ENCODE measurements at places on chromosomes 4 and X. TPM values are rescaled to one million over a fixed set of nuclear protein-coding genes. Genes with fewer than 3 reads are reported as not detected.

DNA sequence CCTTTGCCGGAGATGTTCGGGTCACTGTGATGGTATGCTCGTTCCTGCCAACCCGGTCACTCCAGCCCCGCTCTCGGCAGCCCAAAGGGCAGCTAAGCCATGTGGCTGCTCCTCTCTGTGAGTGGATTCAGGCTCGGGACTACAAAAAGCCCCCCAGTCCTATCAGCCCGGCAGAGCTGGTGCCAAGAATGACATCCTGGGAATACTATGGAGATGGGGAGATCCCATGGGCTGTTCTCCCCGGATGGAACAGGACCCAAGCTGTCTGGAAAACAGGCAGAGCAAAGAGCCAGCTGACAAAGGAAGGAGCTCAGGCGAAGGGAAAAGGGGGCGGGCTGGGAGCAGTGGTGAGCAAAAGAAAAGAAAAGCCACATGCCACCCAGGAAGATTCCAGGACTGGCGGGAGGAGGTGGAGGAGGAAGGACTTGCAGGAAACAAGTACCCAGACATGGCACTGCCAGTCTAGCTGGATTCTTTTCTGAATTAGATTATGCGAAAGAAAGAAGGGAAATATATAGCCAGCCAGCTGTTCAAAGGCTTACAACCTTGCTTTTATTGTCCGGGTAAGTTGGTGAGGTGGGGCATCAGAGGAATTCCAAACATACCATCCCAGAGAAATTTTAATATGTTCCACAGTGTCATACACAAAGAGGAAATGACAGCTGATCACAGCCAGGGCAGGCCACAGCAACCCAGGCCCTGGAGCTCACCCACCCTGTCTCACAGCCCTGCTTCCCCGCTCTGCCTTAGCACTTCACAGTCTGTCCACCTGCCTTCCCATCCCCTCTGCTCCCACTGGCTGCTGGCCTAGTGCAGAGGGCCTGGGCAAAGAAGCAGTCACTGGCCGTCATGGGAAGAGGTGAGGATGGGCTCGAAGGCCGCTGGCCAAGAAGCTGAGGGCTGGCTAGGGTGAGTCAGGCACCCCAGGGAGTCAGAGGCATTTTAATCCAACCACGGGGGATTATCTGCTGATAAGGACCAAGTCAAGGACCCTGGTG, 3.4 kb downstream of the NDP start:
- DNase-seq, result no peak

DNA sequence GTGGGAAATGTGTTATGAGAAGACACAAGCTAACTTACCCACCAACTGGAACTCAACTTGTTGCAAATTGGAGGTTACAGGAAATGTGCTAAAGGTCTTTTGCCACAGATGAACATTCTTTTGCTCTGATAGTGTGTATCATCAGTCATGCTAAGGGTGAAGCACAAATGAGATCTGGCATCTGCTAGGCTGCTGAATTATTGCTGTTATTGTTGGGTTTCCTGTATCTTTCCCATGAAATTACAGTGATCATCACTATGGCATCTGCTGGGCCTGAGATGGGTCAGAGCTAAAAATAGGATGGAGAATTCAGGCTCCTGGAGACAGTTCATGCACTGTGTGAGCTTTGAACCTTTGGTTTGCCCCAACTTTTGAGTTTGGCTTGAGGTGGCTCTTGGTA, 124.5 kb downstream of the NPNT start:
- no peak for DNase-seq

DNA sequence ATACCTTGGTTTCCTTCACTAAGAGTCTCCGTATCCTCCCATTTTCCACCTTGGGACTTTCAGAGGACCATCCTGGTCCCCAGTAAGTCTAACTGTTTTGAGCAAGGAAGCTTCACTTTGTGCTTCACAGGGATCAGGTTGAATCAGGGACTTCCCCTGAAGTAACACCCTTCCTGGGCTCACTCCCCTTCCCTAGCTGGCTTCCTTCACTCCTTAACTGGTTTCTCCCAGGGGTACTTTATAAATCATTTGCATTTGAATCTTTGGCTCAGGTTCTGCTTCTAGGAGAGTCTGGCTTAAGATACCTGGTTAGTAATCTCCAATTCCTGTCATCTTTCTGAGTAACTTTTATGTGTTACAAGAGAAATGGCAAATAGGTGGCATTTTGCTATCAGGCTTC, 24.5 kb upstream of the GRIA2 start:
- no peak for DNase-seq

GRCh38 chr4:88246600-88246999, 37.8 kb downstream of the PPM1K start:
- DNase-seq, result no peak

GRCh38 chr4:57104706-57105560, 5.3 kb downstream of the IGFBP7 start:
- no peak for DNase-seq

- DNase-seq, result peak; percentile 86
Measured at GRCh38 chr4:123444290-123444731, 47.7 kb downstream of the SPRY1 start.

DNA sequence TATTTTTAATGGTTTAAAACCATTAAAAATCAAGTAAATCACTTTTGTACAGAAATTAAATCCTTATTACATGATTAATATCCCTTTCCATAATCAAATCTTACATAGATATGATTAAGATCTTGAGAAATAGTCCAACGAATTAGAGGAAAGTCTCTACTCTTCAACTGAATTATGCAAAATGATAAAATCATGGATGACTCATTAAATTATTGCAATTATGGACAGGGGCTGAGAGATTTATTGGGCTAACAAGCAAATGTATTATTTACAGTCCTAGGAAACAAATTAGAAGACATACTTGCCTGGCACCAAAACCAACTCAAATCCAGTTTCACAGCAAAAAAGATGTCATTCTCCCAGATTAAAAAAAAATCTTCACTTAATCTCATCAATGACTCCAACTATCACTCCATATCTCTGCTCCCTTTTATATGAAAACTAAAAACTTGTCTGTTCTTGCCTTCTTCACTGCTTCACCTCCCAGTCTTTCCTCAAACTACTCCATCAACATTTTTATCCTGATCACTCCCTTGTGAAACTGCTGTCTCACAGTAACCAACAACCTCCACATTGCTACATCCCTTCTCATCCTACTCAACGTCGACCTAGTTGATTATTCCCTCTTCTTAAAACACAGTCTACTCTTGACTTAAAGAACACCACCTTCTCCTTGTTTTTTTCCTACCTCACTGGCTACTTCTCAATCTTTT, 18.4 kb upstream of the DDX60 start:
- DNase-seq, result no peak

GRCh38 chrX:86946569-86946968, 571.0 kb upstream of the KLHL4 start:
- DNase-seq, result peak; percentile 2

DNA sequence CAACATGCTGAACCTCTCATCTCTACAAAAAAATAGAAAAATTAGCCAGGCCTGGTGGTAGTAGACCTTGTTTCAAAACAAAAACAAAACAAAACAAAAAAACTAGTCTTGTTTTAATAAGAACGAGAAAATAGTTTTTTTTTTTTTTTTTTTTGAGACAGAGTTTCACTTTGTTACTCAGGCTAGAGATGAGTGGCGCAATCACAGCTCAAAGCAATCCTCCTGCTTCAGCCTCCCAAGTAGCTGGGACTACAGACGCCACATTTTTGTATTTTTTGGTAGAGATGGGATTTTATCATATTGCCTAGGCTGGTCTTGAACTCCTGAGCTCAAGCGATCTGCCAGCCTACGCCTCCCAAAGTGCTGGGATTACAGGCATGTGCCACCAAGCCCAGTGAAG, 47.7 kb upstream of the UGDH start:
- DNase-seq, result no peak

DNA sequence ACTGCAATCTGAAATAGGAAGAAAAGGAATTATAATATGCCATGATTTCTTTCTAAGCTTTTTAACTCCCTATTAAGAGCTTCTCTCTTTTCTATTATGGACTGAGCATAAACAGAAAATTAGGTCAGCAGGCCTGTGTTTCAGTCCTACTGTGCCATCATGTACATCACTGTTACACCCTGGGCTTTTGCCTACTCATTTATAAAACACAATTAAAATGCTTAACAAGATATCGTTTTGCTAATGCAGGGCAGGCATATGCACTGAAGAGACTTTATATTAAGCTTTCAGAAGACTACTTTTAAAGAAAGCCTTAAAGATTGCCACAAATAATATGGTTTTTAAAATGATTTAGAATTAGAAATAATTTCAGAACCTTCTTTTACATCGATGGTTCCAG, 828 bp upstream of the BBS12 start:
- DNase-seq, result no peak

DNA sequence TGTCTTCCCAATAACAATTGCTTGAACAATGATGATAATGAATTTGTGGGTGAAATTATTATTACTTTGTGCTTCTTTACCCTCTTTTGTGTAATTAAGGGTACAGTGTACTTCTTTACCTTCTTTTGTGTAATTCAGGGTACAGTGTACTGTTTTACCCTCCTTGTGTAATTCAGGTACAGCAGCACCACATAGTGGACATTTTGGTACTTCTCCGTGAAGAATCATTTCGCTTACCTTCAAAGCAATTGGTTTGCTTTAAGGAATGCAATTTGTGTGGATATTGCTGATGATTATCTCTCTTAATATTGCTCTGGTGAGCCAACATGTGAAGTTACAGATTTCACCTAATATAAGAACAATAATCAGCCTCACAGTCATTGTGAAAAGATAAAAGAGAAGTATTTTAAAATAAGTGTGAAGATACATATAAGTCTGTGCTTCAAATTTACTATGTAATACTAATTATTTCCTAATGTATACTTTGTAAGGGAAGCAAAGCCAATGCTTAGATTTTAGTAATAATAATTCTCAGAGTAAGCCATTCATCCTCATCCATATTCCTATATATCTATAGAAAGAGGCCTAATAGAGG, 27.2 kb upstream of the SEC24B start:
- no peak for DNase-seq

- no peak for DNase-seq
Measured at GRCh38 chr4:147640331-147640730, 23.1 kb downstream of the TMEM184C start.

DNA sequence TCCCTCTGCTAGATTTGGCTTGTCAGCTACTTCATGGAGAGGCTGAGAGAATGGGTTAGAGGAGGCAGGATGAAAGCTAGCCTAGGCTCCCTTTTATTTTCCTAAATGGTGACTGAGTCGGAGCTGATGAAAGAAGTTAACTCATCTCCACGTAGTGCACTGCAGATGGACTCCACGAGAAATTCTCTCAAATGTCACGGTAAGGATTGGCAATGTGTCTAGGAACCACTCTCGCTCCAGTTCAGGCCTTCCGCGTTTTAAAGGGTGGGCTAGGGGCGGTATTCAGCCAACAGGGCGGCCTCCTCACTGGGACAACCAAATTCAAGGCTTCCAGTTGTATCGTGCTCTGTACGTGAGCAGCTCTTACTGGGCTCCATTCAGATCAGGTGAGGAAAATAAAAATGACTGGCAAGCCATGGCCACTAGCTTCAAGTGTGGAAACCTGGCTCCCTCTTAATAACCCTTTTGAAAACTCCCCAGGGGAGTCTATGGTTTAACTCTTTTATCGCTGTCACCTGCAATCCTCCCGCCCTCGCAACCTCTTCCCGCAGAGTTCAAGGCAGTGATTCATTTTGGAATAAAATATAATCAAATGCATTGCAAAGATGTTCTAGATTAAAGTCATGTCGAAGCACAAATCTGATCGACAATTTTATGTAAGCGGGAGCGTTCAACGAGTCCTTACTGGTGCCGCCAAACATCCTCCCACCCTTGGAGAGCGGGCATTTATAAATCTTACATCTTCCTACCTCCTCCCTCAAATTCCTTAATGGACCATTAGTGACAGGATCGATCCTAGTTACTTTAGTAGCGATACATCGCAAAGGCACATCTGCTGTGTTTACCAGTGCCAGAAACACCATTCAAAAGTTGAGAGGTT, 1.2 kb downstream of the SPOCK3 start:
- DNase-seq, result peak; percentile 23

- DNase-seq, result no peak
Measured at GRCh38 chr4:110055158-110055768, 142.6 kb downstream of the EGF start.

DNA sequence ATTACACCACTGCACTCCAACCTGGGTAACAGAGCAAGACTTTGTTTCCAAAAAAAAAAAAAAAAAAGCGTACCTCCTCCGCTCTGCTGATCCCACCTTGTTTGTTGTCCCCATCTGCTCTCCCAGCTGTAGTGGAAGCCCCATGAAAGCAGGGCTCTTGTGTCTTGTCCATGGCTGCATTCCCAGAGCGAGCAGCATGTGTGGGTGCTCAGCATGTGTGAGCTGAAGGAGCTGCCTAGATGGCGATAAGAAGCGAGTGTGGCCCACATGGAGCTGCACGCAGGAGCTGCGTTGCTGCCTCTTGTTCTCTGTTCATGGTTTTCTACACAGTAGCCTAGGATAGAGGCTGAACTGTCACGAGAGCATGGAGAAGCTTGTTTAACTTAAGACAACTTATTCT, 12.4 kb downstream of the NSD2 start:
- DNase-seq, result no peak

GRCh38 chr4:169348541-169348940, 77.8 kb upstream of the SH3RF1 start:
- no peak for DNase-seq

- DNase-seq, result no peak
Measured at GRCh38 chrX:136032370-136032769, 47.1 kb downstream of the SLC9A6 start.

DNA sequence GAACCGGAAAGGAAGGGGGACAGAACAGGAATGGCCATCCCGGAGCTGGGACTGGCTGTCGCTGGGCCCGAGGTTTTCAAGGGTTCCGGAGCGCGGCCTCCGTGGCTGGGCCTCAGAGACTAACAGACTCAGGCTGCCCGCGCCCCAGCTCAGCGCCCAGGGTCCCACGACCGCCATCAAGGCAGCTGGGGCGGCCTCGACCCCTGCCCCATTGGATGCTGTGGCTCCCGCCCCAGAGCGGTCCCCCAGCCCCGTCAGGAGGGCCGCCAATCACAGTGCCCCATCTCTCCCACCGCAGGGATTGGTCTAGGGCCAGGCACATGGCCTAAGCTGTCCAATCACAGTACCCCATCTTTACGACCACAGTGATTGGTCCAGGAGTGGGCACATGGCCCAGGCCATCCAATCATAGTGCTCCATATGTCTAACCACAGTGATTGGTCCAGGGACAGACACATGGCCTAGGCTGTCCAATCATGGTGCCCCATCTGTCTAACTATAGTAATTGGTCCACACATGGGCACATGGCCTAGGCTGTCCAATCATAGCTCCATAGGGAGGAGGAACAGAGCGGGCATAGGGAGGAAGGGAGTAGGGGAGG, 105.3 kb upstream of the NKX1-1 start:
- DNase-seq, result no peak

DNA sequence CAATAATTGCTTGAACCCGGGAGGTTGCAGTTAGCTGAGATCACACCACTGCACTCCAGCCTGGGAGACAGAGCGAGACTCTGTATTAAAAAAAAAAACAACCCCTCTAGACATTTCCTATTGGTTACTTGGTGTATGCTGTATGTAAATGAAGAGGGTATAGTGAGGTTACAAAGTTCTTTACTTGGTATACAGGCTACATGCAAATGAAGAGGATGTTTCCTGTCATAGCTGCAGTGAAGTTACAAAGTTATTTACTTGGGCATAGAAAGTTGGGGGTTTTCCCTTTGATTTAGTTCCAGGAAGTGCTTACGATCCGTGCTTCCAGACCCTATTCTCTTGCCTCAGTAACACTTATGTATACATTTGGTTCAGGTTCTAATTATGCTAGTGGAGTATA, 38.4 kb upstream of the CLNK start:
- DNase-seq, result no peak

The SLC6A14 gene
- polyA plus RNA-seq, result 0.21 TPM

The NCAPG gene
- polyA plus RNA-seq, result 24.4 TPM

The ZNF732 gene
- polyA plus RNA-seq, result 2.1 TPM

The NXF2B gene
- polyA plus RNA-seq, result 2.6 TPM

The DCAF4L1 gene
- polyA plus RNA-seq, result 0.34 TPM

The GAGE1 gene
- not detected for polyA plus RNA-seq
